ENCODE measurements at places on chromosomes 4 and X.

GRCh38 chr4:87087015-87087414 is 133.4 kb downstream of the KLHL8 start:
- no peak for DNase-seq

DNA sequence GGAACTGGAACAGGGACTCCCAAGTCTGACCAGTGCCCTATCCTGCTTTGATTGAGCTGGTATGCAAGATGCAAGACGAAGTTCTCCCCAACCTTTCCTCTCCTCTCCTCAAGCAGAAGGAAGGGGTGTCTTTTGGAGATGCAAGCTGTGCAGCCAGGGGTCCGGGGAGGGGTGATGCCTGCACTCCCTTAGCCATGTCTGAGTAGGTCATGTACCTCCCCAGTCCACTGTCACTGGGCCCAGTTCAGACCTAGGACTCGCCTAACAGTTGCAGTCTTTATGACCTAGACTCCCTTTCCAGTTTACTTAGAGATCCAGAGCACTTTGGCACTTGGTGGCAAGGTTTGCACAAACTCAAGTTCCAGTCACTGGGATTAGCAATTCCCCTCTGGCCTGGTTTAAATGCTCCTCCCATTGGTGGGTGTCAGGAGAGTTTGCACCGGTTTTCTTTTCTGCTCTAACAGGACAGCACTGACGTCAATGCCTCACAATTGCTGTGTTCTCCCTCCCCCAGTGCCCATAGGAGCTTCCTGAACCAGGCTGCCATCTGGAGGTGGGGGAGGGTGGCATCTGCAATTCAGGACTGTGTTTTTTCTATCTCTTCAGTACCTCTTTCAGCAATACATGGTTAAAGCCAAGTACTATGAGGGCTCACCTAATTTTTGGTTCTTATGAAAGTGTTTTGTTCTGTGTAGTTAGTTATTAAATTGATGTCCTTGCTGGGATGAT is 782.2 kb downstream of the ARAP2 start:
- no peak for DNase-seq

- DNase-seq = no peak
Observed at GRCh38 chrX:47571215-47571614, 10.2 kb downstream of the ARAF start.

- DNase-seq = no peak
Observed at GRCh38 chr4:52640808-52641565, 18.1 kb downstream of the USP46 start.

GRCh38 chr4:53156896-53157295 is 209.0 kb downstream of the SCFD2 start:
- DNase-seq = no peak

DNA sequence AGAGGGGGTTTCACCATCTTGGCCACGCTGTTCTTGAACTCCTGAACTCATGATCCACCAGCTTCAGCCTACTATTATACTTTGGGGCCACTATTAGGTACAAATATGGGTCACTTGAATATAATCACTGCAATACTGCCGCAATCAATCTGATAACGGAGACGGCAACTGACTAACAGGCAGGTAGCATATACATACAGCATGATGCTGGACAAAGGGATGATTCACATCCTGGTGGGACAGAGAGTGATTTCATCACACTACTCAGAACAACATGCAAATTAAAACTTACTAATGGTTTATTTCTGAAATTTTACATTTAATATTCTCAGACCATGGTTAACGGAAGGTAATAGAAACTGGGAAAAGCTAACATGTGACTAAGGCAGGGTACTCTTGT is 10.9 kb downstream of the LRBA start:
- DNase-seq = no peak

- peak; percentile 26 for DNase-seq
Observed at GRCh38 chr4:100828986-100829685, 311.3 kb upstream of the EMCN start.

- DNase-seq = peak; percentile 52
Observed at GRCh38 chrX:72003811-72004750, 93.4 kb downstream of the NHSL2 start.

DNA sequence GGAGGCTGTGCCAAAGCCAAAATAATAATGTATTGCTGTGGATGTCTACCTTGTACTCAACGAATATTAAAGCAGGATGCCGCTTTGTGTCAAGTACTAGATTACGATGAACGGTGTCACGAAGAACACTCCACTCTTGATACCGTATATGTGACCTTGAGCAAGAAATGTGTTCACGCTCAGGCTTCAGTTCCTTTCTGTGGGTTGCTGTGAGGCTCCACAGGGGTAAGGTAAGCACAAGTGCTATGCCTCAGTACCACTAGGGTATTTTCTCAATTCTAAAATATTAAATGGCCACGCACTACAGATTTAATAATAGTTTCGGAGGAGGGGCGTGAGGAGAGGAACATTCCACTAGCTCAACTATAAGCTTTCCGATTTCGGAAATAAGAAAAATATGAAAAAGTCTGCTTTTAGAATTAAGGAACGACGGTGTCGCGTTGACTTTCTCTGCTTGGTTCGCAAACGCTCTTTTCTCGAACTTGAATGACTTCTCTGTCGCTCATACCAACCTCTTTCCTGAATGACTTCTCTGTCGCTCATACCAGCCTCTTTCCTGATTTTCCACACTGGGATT is 607 bp upstream of the SCOC start:
- DNase-seq = peak; percentile 24

DNA sequence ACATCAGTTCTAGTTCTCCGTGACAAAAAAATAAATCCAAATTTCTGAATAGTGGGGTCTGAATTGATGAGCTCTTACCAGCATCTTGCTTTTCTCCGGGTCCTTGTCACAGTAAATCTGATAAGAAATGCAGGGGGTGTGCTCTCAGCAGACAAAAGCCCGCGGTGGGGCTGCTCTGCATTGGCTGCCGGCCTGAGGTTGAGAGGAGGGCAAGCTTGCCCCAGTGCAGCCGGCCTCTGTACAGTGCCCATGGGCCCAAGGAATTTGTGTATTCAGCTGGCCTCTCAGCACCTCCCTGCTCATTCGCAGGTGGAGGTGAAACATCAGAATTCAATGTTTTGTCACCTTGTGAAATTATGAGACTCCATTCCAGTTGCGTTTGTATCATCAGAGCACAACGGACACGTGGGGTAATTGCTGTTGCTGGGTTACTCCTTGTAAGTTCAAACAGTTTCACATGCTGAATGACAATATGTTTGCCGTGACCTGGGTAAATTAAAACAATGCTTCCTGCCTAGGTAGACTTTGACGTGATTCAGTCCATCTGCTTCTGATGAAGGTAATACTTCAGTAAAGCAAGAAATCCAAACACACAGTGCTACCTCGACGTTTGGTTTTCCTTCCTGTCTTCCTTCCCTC is 596.4 kb downstream of the MID1IP1 start:
- no peak for DNase-seq

- no peak for DNase-seq
Observed at GRCh38 chrX:63428348-63428747, 77.2 kb upstream of the SPIN4 start.

DNA sequence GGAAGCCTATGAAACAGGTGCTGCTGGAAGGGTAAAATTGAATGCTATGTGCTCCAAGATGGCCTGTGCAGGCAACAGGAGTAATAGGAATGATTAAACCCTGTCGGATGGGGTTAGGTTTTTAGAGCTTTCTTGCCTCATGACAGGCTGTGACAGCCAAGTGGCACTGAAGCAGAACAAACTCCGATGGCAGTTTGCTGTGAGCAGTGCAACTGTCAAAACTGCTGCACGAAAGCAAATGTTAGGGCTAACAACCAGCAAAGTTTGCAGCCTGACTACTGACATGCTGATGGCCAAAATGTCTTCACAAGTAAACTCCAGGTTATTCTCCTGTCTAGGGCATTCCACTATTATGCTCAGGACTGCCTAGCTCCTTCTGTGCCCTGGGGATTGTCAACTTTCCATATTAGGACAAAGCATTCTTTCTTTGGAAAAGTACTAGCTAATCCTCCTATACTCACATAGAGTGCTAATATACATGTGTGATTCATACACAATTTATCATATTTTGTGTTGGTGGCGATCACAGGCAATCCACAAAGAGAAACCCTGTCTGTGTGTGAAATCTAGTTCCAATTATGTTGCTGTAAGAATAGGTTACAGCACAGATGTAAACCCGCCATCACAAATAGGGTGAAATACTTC is 486.6 kb upstream of the TENM3 start:
- DNase-seq = no peak

DNA sequence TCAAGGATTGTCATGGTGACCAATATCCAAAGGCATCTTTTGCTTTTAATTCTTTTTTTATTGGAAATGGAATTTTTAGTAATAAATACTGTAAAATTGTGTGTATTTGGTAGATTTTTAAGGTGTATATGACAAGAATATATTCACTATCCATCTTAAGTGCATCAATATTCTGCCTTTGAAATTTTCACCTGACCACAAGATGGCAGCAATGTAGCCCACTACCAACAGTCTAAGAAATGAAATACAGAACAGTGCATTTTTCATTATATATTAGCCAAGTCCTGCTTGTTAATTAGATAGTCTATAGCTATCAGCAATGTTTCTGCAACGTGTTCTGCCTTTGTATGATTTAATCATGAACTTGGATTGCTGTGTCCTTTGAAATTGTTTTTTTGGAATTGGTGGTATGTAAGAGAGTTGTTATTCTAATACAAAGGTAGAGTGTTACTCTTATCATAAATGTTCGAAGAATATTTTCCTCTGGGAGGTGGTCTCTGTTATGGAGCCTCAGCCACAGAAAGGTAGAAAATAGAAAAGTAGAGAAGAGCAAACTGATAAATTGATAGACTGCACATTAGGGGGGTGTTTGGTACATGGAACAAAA is 38.2 kb downstream of the HPGDS start:
- DNase-seq = peak; percentile 21

DNA sequence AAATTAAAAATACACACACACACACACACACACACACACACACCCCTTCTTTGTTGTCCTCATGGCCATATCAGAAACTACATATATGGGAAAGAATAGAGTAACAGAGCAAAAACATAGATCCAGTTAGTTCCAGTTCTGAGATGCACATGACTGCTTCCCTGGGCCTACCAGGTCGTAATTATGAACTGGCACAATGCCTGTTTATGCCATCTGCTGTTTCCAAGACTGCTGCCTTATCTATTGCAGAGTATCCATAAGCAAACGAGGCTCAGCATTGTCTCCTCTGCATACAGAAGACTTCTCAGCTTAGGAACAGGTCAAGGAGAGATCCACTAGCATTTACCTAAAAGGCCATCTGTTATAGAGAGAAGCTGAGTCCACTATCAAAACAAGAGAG is 789.0 kb downstream of the TECRL start:
- DNase-seq = no peak

DNA sequence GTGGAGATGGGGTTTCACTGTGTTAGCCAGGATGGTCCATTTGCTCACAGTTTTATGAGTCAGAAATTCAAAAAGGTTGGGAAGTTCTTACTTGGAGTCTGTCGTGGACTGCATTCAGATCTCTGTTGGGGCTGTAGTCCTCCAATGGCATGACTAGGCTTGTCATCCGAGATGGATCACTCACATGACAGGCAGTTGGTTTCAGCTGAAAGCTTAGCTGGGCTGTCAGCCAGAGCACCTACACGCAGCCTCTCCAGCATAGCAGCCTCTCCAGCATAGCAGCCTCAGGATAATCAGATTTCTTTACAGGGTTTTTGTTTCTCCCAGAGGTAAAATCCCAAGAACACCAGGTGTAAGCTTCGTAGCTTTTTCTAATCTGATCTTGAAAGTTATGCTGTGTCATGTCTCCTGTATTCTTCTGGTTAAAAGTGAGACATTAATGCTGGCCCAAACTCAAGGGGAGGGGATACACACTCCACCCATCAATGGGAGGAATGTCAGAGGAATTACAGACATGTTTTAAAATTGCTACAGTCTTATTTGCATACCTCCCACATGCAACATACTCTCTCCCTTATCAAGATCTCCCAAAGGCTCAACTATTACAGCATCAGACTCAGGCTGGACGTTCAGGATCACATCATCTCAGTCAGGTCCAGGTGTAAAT is 31.6 kb upstream of the SOD3 start:
- DNase-seq = peak; percentile 65

- DNase-seq = no peak
Observed at GRCh38 chr4:88628746-88629145, 36.5 kb downstream of the HERC3 start.

- peak; percentile 7 for DNase-seq
Observed at GRCh38 chrX:74351760-74352159, 47.8 kb downstream of the ZCCHC13 start.

GRCh38 chr4:65600656-65601055 is 69.6 kb downstream of the EPHA5 start:
- DNase-seq = no peak

Data from GM03348 (cell line).